ENCODE measurements at places on chromosomes 11 and 22. TPM values are rescaled to one million over a fixed set of nuclear protein-coding genes. Genes with fewer than 3 reads are reported as not detected.

OR51B4 gene
- not detected for polyA plus RNA-seq

MARK2 gene
- polyA plus RNA-seq: 55.7 TPM

NNMT gene
- not detected for polyA plus RNA-seq

HEPACAM gene
- polyA plus RNA-seq: not detected

DNA sequence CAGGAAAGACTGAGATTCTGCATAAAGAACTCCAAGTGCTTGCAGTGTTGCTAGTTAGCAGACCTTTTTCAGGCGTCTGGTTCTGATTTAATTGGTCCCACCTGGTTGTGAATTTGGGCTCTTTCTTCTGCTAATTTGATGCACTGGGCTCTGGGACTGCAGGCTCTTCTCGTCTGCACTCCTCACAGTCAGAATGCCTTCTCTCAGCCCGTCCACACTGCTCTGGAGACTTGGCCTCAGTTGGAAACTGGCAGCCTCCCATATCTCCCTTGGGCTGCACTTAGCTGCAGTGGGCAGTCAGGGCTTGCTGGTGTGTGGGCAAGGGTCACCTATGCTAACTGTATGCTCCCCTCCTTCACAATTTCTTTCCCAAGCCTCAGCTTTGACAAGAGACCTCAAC is 1.5 kb downstream of the TRIM6 start:
- no peak for DNase-seq
- no peaks in the 10 kb centered on the region for H3K4me1 ChIP-seq
- H3K36me3 ChIP-seq: no peaks in the 10 kb centered on the region
- no peak overlapping the region for H3K27ac ChIP-seq

- no peak overlapping the region for H3K27ac ChIP-seq
- peak; percentile 21 for DNase-seq
- no peaks in the 10 kb centered on the region for H3K27me3 ChIP-seq
- no peaks in the 10 kb centered on the region for H3K36me3 ChIP-seq
Observed at GRCh38 chr11:93622043-93622442, 39.4 kb upstream of the CEP295 start.

DNA sequence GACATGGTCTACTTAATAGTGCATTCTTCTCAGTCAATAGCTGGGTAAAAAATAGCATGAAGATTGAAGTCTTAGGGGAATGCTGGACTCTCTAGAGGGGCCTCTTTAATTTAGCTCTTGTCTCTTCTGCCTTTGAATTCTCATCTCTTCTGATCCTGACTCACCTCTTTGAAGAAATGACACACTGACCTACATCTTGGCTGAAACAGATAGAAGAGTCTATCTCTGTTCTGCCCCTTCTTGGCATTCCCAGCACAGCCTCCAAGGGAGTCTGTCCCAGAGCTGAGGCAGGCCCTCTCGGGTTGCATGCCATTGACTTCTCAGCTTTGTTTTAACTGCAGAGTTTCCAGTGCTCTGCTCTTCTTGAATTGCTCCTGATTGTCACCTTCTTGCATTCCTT is 55.7 kb downstream of the PTPRJ start:
- DNase-seq: no peak
- peaks cover 11% of the 10 kb centered on the region for H3K36me3 ChIP-seq
- no peak overlapping the region for H3K4me3 ChIP-seq
- no peaks in the 10 kb centered on the region for H3K27me3 ChIP-seq
- H3K27ac ChIP-seq: peak overlapping the region; percentile 37
- H3K4me1 ChIP-seq: peaks cover 59% of the 10 kb centered on the region

DNA sequence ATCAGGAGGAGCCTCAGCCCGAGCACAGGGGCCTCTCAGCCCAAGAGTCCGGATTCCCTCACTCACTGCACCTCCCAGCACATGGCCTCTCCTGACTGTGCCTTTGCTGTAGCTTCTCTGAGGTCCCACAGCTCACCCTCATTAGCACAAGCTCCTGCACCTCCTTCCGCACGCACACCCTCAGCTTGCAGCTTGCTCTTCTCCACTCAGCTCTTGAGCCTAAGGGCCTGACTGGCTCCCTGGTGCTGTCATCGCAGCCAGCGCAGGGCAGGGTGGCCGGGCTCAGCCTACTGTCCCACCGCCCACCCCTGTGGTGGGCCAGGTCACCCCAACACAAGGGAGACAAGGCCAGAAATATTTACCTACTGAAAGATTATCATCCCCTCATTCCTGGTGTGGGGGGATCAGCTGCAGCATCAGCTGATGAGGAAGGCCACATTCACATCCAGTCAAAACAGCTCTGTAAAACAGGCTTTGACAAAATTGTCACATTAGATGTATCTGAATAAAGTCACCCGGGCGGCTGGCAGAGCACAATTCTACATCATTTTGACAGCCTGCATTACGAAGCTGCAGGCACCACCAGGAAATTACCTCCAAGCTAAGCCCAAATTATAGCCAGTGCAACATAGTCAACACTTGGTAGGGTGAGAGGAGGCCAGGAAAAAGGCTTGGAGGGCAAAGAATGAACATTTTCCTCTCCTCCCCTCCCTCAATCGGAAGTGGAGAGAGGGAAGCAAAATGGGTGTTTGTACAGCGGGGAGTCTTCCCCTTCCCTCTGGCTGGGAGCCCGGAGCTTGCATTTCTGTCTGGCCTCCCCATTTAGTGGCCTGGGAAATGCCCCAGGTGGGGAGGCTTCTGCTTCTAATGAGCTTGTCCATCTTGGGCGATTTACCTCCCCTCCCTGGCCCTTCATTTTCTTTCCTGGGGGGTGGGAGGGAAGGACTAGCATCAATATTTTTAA is 29.5 kb upstream of the IGSF9B start:
- no peaks in the 10 kb centered on the region for H3K36me3 ChIP-seq
- no peak overlapping the region for H3K27ac ChIP-seq
- H3K4me1 ChIP-seq: no peaks in the 10 kb centered on the region
- DNase-seq: no peak
- no peak overlapping the region for H3K4me3 ChIP-seq

DNA sequence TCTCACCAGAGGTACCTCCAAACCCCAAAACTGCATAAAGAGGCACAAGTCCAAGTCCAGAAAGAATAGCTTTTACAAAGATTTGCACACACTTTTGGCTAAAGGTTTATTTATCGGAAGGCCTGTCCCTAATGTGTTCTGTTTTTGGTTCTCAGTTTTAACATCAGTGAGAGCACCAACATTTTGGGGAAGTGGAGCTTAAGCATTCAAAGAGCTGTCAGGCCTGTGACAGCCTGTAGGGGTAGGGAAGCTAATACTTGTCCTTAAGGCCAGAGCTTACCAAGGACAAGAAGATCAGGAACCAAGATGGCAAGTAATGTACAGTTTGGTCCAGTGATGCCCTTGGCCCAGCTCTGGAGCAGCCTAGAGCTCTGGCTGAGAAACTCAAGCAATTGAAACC is 38.9 kb upstream of the SCUBE2 start:
- peak; percentile 60 for DNase-seq
- peak overlapping the region; percentile 34 for H3K27ac ChIP-seq
- no peak overlapping the region for H3K4me3 ChIP-seq
- H3K27me3 ChIP-seq: no peaks in the 10 kb centered on the region
- H3K36me3 ChIP-seq: no peaks in the 10 kb centered on the region

DNA sequence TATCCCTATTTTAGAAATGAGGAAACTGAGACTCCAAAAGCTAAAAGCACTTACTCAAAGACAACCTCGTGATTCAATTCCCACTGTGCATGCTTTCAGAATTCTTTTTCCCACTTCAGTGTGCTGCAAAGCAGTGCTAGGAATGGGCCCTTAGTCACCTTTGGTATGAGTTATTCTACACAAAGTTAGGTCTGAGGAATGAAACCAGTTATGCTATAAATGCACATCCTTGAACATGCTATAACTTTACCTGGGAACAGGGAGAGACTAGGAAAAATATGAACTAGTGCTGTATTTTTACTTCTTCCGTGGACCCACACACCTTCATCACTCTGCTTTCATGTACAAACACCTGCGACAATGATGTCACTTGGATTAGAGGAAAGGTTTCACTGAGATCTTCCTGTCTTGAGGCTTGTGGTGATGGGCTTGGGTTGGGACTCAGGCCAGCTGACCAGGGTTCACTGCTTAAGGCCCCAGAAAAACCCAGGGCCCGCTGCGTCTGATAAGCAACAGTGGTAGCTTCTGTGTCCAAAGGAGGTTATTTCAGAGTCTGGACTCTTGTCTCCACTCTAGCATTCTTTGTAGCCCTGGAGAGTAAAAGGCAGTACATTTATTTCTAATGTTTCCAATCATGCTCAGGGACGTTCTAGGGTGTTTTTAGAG is 81.6 kb downstream of the ZC3H12C start:
- no peaks in the 10 kb centered on the region for H3K36me3 ChIP-seq
- no peaks in the 10 kb centered on the region for H3K27me3 ChIP-seq
- no peak overlapping the region for H3K27ac ChIP-seq
- no peak overlapping the region for H3K4me3 ChIP-seq
- H3K4me1 ChIP-seq: peaks cover 7% of the 10 kb centered on the region
- no peak for DNase-seq

GRCh38 chr22:20264614-20265452 is 3.3 kb downstream of the RTN4R start:
- H3K27me3 ChIP-seq: no peaks in the 10 kb centered on the region
- no peak overlapping the region for H3K27ac ChIP-seq
- DNase-seq: no peak
- H3K4me1 ChIP-seq: peaks cover 8% of the 10 kb centered on the region

DNA sequence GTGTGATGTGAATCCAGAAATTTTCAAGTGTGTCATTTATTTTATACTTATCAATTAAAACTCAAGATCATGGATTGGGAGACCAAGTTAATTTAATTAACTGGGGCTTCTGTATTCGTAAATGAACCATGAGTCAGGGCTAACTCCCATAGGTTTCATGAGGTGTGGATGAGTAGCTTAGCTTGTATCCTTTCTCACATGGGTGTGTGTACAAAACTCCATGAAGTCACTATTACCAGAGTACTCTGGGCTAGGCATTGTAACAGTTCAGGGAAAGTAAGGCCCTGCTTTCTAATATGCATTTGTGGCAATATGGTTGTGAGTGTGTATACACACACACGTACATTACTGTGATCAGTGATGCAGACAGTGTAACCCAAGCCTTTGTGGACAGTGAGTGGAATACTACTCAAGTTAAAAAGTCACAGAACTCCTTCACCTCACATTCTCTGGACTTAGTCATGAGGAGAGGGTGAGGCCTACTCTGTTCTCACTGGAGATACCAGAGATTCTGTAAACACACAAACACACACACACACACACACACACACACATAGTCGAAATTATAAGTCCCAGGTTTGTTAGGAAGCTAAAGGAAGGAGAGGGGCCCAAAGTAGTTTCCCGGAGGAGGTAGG is 3.5 kb downstream of the CNTF start:
- peaks cover 67% of the 10 kb centered on the region for H3K36me3 ChIP-seq
- H3K27ac ChIP-seq: no peak overlapping the region
- H3K27me3 ChIP-seq: no peaks in the 10 kb centered on the region
- H3K4me3 ChIP-seq: no peak overlapping the region
- H3K4me1 ChIP-seq: no peaks in the 10 kb centered on the region
- DNase-seq: no peak

- no peaks in the 10 kb centered on the region for H3K36me3 ChIP-seq
- H3K4me3 ChIP-seq: no peak overlapping the region
- DNase-seq: no peak
- H3K27ac ChIP-seq: no peak overlapping the region
- no peaks in the 10 kb centered on the region for H3K27me3 ChIP-seq
Observed at GRCh38 chr11:92819830-92820229, 149.6 kb upstream of the MTNR1B start.

GRCh38 chr11:12388173-12388572 is 10.8 kb downstream of the PARVA start:
- H3K4me1 ChIP-seq: no peaks in the 10 kb centered on the region
- H3K27ac ChIP-seq: no peak overlapping the region
- H3K27me3 ChIP-seq: no peaks in the 10 kb centered on the region
- H3K4me3 ChIP-seq: no peak overlapping the region

GRCh38 chr22:39873965-39874364 is 19.6 kb downstream of the ENTHD1 start:
- no peaks in the 10 kb centered on the region for H3K27me3 ChIP-seq
- no peak for DNase-seq
- no peak overlapping the region for H3K4me3 ChIP-seq
- H3K36me3 ChIP-seq: no peaks in the 10 kb centered on the region
- H3K27ac ChIP-seq: no peak overlapping the region

GRCh38 chr11:6635082-6635932 is 16.1 kb upstream of the TPP1 start:
- H3K27me3 ChIP-seq: no peaks in the 10 kb centered on the region
- peak; percentile 84 for DNase-seq
- no peak overlapping the region for H3K4me3 ChIP-seq
- peak overlapping the region; percentile 80 for H3K27ac ChIP-seq

DNA sequence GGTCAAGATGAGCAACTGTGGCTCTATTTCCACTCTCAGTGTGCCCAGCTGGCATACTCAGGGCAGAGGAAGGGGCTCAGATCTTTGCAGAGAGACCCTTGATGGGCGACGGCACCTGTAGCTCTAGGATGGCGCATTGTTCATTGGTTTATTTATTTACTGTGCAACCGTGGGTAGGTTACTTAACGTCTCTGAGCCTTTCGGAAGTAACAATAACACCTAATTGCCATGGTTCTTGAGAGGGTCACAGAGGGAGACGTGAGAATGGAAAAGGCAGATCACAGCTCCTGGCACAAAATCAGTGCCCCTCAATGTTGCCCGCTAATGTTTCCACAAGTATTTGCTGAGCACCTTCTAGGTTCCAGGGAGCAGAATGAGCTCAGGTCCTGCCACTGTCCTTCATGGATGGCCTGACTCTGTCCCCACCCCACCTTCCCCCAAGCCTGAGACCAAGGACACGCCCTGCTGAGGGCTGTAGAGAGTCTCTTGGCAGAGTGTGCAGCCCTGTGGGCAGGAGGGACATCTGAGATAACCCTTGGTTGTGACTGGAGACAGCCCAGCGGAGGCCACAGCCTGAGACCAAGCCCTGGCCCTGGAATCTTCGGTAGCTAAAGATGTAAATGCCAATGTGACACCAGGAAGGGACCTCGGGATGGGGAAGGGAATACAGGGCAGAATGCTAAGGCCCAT is 780 bp upstream of the ALDH3B2 start:
- no peak for DNase-seq
- no peaks in the 10 kb centered on the region for H3K27me3 ChIP-seq
- H3K4me3 ChIP-seq: no peak overlapping the region
- H3K27ac ChIP-seq: no peak overlapping the region
- no peaks in the 10 kb centered on the region for H3K36me3 ChIP-seq

Data from CD14-positive monocyte (primary cell).